ENCODE measurements at places on chromosomes 16 and 17.
A peak's percentile ranks its signal among the peaks of the same experiment; 100 is the strongest.

- peak; percentile 90 for DNase-seq
These were observed 29.4 kb downstream of the TANC2 start for GRCh38 chr17:62995377-62995885.

DNA sequence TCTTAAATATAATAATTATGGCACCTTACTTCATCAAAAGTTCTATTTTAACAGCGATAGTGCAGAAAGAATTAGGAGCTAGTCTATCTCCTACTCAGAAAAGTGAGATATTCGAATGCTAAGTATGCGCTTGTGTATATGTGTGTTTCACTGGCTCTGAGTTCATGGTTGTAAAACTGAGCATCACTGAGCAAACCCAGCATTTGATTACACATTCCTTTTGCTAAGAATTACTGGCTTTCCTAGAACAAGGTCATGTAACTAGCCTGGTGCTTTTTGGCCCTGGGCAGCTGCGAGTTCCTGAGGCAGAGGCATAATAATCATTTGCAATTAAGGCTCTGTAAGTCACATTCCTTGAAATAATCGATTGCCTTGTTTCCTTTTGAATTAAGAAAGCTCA, 157.2 kb downstream of the SNX29 start:
- no peak for DNase-seq

GRCh38 chr17:17668775-17669579, 12.3 kb upstream of the RAI1 start:
- DNase-seq, result no peak

DNA sequence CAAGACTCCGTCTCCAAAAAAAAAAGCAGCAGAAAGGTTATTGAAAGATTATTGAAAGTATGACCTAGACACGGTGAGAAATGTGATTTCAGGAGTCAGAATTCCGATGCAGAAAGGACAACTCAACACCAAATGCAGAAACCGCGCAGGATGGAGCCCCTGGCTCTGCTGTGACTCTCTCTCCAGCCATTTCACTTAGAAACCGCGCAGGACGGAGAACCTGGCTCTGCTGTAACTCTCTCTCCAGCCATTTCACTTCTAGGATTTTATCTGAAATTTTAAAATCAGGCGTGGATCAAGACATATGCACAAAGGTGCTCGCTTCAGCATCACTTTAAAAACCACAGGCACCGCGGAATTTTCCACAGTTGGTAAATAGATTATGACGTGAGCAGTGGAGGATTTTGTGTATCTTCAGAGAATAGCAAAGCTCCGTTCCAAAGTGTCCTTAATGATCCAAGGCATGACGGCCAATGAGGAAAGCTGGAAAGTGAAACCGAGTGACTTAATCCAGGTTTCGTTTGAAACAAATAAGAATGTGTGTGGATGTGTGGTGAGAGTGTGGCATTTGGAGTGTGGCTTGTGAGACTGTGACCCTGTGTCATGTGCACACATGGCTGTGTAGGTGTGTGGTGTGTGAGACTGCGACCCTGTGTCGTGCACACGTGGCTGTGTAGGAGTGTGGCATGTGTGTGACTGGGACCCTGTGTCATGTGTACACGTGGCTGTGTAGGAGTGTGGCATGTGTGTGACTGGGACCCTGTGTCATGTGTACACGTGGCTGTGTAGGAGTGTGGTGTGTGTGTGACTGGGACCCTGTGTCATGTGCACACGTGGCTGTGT, 9.5 kb downstream of the UTS2R start:
- DNase-seq, result no peak
